ENCODE measurements at places on chromosomes 12 and 14. TPM values are rescaled to one million over a fixed set of nuclear protein-coding genes. Genes with fewer than 3 reads are reported as not detected.

- no peak overlapping the region for H3K4me3 ChIP-seq
- H3K27ac ChIP-seq = no peak overlapping the region
- peaks cover 34% of the 10 kb centered on the region for H3K4me1 ChIP-seq
- H3K36me3 ChIP-seq = no peaks in the 10 kb centered on the region
- no peak for DNase-seq
These were observed 4.9 kb downstream of the CERS5 start for GRCh38 chr12:50162230-50162629.

Gene FAM186B
- not detected for polyA plus RNA-seq

- H3K27ac ChIP-seq = no peak overlapping the region
- H3K4me3 ChIP-seq = no peak overlapping the region
- no peaks in the 10 kb centered on the region for H3K36me3 ChIP-seq
These were observed 92.7 kb downstream of the PAH start for GRCh38 chr12:102824218-102824835.

GRCh38 chr14:92462568-92462967 lies 51.0 kb upstream of the RIN3 start:
- H3K4me1 ChIP-seq = peaks cover 42% of the 10 kb centered on the region
- H3K27me3 ChIP-seq = peaks cover 5% of the 10 kb centered on the region
- H3K4me3 ChIP-seq = peak overlapping the region; percentile 55
- peak overlapping the region; percentile 83 for H3K27ac ChIP-seq

Gene DRAM1
- 7.6 TPM for polyA plus RNA-seq

DNA sequence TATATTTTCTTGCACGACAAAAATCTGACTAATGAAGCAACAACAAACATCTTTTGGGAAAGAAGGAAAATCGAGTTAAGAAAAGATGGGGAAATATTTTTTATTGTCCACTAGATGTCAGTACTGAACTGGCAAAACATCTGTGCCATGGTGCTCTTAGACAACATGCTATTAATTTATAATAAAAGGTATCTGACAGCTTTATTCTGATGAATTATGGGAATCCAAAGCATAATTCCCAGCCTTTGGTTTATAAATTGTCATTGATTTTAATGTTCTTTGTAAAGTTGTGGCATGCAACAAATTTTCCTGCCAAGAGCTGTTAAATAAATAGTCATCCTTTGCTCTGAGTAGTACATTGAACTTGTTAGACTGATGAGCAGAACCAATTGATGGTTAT lies 231.2 kb downstream of the ETNK1 start:
- no peak overlapping the region for H3K4me3 ChIP-seq
- peaks cover 11% of the 10 kb centered on the region for H3K27me3 ChIP-seq
- no peak overlapping the region for H3K27ac ChIP-seq
- no peaks in the 10 kb centered on the region for H3K36me3 ChIP-seq
- no peaks in the 10 kb centered on the region for H3K4me1 ChIP-seq

DNA sequence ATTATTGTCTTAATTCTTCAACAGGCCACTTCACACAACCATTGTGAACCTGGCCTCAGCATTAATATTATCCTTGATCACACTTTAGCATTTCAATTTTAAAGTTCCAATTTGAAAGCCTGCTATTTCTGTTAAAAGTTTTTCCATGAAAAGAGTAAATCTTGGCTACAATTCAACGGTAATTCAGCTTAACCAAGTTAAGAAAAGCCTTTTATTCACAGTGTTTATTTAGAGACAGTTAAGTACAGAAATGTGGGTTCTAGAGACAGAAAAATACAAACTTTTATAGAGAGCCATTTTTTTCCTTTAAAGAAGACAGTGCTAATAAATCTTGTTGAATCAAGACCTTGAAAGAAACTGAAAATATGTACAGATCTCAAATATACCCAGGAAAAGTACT lies 103.9 kb downstream of the NPAS3 start:
- H3K4me1 ChIP-seq = no peaks in the 10 kb centered on the region
- no peak for DNase-seq
- H3K36me3 ChIP-seq = no peaks in the 10 kb centered on the region
- no peak overlapping the region for H3K4me3 ChIP-seq

- no peak overlapping the region for H3K4me3 ChIP-seq
- H3K27me3 ChIP-seq = peaks cover 8% of the 10 kb centered on the region
- no peaks in the 10 kb centered on the region for H3K4me1 ChIP-seq
- H3K27ac ChIP-seq = no peak overlapping the region
- H3K36me3 ChIP-seq = no peaks in the 10 kb centered on the region
These were observed 8.0 kb upstream of the MYH7 start for GRCh38 chr14:23443411-23443812.

DNA sequence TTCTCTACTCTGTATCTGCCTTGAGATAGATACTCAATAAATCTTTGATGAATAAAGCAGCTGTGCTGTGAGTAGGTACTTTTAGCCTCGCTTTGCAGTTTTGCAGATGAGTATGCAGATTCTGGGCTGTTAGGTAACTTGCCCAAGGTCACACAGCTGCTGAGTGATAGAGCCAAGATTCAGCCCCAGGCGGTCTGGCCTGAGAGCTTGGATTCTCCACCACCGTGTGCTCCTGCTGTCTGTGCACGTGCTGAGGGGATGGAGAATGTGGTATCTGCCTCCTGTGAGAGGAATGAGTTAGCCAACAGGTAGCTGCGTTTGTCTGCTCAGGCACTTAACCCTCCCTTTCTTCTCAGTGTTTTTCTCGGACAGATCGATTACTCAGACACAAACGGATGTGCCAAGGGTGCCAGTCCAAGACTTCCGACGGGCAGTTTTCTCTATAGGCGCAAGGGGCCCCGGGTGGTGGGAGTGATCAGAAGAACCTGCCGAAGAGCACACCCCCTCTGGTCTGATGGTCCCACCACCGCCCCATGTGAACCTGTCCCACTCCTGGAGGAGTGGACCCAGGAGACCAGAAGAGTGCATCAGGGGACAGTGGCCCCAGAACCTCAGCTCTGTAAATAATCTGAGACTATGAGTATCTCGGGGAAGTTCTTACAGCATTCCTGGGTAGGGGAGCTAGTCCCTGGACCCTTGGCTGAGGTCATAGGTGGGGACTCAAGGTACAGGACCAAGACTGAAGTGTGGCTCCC lies 6.6 kb upstream of the CSAD start:
- peaks cover 25% of the 10 kb centered on the region for H3K4me1 ChIP-seq
- no peak overlapping the region for H3K27ac ChIP-seq
- no peak for DNase-seq
- peaks cover 18% of the 10 kb centered on the region for H3K36me3 ChIP-seq

DNA sequence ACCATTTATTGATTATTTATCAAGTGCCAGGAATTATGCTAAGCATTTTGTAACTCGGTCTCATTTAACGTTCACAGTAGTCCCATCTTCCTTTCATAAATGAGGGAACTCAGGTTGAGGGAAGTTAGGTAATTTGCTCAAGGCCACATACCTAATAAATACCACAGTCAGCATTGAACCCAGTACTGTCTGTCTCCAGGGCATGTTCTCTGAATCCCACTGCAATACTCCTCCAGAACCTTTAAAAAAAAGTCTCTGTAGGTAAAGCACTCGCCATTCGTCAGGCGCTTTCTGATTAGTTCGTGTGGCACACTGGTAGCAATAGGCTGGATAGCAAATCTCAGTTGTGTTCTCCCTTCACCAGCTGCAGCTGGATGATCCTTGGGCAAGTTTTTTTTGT lies 14.3 kb downstream of the SLC17A8 start:
- no peak overlapping the region for H3K4me3 ChIP-seq
- no peak for DNase-seq
- no peak overlapping the region for H3K27ac ChIP-seq
- no peaks in the 10 kb centered on the region for H3K4me1 ChIP-seq

GRCh38 chr12:93733358-93733757 lies 56.2 kb downstream of the CRADD start:
- H3K27me3 ChIP-seq = peaks cover 2% of the 10 kb centered on the region
- DNase-seq = no peak
- H3K27ac ChIP-seq = peak overlapping the region; percentile 2
- H3K4me3 ChIP-seq = no peak overlapping the region

Gene SYNDIG1L
- polyA plus RNA-seq = not detected

Gene KRT1
- not detected for polyA plus RNA-seq

GRCh38 chr14:100703386-100704220 lies 23.1 kb upstream of the DLK1 start:
- H3K27me3 ChIP-seq = peaks cover 12% of the 10 kb centered on the region
- no peak overlapping the region for H3K27ac ChIP-seq
- H3K4me3 ChIP-seq = no peak overlapping the region
- no peaks in the 10 kb centered on the region for H3K4me1 ChIP-seq
- H3K36me3 ChIP-seq = no peaks in the 10 kb centered on the region
- no peak for DNase-seq

Gene SIX6
- not detected for polyA plus RNA-seq

Gene GLT1D1
- not detected for polyA plus RNA-seq

Gene GLT8D2
- not detected for polyA plus RNA-seq

- DNase-seq = no peak
- no peaks in the 10 kb centered on the region for H3K27me3 ChIP-seq
These were observed 56.2 kb downstream of the SDR9C7 start for GRCh38 chr12:56878010-56878339.

DNA sequence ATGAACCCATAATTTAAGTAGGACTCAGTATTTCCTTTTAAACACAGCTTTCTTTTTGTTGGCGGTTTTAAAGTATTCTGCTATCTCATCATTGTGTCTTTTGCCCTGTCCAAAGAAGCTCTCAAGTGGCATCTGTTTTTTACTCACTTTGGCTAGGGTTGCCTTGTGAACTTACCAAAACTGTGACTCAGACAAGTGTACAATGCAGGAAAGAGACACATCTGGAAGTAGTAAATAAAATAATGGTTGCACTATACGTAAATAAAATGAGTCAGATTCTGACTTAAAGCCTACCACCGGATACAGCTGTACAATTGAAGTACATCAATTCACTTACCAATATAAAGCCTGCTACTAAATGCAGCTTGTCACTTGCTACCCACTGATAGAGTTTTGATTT lies 619.2 kb upstream of the LRFN5 start:
- no peak overlapping the region for H3K27ac ChIP-seq
- H3K4me3 ChIP-seq = no peak overlapping the region
- no peaks in the 10 kb centered on the region for H3K36me3 ChIP-seq
- no peak for DNase-seq
- no peaks in the 10 kb centered on the region for H3K4me1 ChIP-seq

Gene JPH4
- not detected for polyA plus RNA-seq

DNA sequence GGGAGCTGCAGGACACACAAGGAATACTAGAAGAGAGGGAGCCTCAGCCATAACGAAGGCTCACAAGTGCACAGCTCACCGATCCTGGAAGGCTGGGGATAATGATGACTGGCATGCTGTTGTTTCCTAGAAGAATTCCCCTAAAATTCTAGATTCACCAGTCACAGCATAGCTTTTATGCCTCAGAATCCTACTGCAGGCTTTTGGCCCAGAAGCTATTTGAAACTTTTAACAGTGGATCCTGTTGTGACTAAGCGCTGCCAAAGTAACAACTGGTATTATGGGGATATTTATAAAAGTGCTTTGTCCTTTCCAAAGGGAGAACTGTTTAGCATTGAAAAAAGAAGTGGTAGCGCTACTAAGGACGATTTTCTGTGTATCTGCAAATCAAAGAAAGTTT lies 214.1 kb upstream of the PELI2 start:
- DNase-seq = no peak
- H3K36me3 ChIP-seq = no peaks in the 10 kb centered on the region
- no peak overlapping the region for H3K27ac ChIP-seq
- no peaks in the 10 kb centered on the region for H3K4me1 ChIP-seq
- peaks cover 3% of the 10 kb centered on the region for H3K27me3 ChIP-seq
- H3K4me3 ChIP-seq = no peak overlapping the region

DNA sequence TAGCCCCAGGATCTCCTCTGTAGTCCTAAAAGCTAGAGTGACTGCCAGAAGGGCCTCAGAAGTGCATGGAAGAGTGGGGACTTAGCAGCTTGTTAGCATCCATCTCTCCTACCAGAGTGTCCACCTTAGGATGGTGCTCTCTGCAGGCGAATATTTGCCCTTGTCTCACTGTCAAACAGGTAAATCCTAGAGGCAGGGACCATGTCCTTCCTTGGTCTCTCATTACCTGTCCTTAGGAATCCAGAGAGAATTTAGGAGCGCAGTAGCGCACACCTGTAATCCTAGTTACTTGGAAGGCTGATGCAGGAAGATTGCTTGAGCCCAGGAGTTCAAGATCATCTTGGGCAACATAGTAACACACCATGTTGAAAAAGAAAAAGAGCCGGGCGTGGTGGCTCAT lies 21.4 kb downstream of the AGAP2 start:
- no peak for DNase-seq
- H3K4me1 ChIP-seq = peaks cover 2% of the 10 kb centered on the region
- no peak overlapping the region for H3K4me3 ChIP-seq
- H3K36me3 ChIP-seq = peaks cover 13% of the 10 kb centered on the region
- peaks cover 3% of the 10 kb centered on the region for H3K27me3 ChIP-seq
